Activated CD4-positive, CD25-positive, alpha-beta regulatory T cell (primary cell): ENCODE measurements at places on chromosomes 6 and 20.

DNA sequence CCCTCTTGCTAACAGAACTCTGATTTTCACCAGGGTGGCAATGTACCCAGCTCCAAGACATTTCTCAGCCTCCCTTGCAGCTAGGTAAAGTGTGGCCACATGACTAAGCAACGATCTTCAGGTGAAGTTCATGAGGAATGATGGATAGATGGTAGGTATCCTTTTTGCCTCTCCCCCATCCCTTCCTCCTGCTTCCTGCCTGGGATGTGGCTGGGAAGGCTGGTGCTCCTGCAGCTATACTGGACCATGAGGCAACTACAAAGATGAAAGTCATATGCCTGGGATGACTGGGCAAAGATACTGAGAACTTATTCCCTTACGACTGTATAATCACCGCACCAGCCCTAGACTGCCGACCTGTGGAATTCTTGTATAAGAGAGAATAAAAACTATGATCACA is 13.4 kb downstream of the ZNF335 start:
- no peak for DNase-seq

DNA sequence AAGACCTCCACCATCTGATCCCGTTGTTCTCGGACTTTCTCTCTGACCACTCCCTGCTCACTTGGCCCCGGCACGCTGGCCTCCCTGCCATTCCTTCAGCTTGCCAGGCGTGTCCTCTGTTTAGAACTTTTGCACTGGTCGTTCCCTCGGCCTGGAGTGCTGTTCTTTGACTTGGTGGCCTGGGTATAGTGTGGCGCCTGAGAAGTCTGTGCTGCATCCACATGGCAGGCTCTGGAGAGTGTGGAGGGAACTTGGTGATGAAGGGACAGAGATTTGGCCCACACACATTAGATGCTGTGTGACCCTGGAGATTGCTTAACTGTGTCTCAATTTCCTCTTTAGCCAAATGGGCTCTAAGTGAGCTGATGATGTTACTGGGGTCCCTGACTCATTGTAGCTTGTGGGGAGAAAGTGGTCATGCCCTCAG is 13.0 kb upstream of the TGM2 start:
- DNase-seq: no peak

GRCh38 chr20:45407067-45407745 is 883 bp upstream of the DBNDD2 start:
- no peak for DNase-seq

GRCh38 chr6:128518434-128519131 is 1.8 kb downstream of the PTPRK start:
- DNase-seq: no peak

GRCh38 chr20:18743665-18744440 is 69.7 kb upstream of the SCP2D1 start:
- DNase-seq: no peak

GRCh38 chr6:92433911-92434310 is 985.4 kb downstream of the EPHA7 start:
- no peak for DNase-seq

DNA sequence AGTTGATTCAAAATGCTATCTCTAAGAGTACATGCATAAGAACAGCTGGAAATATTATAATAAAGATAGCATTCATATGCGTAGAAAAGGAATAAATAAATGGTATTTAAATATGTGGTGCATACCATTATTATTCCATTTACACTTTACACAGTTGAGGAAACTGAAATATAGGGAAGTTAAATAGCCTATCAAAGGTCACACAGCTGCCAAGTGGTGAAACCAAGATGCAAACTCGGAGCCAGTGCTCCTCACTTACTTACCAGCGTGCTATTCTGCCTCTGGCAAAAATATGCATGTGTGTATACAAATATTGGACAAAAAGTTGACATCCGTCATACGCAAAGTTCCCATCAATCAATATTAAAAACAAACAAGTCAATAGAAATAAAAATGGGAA is 22.3 kb upstream of the ANKEF1 start:
- no peak for DNase-seq

- no peak for DNase-seq
Measured at GRCh38 chr6:165308926-165309731, at the start of gene C6orf118. TSS of gene C6orf118 (minus strand) at chr6:165309605. CDS start at chr6:165309586, 19 bp downstream.

DNA sequence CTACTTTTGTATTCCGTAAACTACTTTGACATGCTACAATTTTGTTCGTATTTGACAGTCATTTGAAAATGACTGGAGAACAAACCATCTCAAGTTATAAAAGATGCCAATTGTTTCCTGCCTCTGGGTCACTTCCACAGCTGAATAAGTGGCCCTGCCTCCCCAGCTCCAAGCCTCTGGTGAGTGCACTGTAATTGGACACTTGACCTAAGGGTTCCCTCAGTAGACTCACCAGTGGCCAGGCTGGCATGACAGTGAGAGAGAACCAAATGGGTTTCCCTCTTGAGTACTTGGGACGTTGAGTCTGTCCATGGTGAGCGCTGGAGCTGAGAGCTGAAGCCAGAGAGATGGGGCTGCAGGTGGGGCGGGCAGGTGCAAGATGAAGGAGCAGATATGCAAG is 57.1 kb downstream of the SLC35D3 start:
- no peak for DNase-seq

- no peak for DNase-seq
Measured at GRCh38 chr20:57698867-57699275, 10.9 kb downstream of the PMEPA1 start.

GRCh38 chr6:73030257-73030656 is 195.0 kb downstream of the KHDC1L start:
- no peak for DNase-seq

GRCh38 chr6:62775427-62776022 is 435.7 kb upstream of the FKBP1C start:
- DNase-seq: no peak

GRCh38 chr6:148677594-148678476 is 69.0 kb upstream of the UST start:
- no peak for DNase-seq

DNA sequence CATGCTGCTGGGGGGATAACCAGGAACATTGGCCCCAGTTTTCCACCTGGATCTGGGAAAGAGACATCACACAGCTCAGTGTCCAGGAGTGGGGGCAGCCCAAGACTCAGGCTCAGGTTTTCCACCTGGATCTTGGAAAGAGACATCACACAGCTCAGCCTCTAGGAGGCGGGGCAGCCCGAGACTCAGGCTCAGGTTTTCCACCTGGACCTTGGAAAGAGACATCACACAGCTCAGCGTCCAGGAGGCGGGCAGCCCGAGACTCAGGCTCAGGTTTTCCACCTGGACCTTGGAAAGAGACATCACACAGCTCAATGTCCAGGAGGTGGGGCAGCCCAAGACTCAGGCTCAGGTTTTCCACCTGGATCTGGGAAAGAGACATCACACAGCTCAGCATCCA is 361.6 kb downstream of the THBS2 start:
- no peak for DNase-seq

DNA sequence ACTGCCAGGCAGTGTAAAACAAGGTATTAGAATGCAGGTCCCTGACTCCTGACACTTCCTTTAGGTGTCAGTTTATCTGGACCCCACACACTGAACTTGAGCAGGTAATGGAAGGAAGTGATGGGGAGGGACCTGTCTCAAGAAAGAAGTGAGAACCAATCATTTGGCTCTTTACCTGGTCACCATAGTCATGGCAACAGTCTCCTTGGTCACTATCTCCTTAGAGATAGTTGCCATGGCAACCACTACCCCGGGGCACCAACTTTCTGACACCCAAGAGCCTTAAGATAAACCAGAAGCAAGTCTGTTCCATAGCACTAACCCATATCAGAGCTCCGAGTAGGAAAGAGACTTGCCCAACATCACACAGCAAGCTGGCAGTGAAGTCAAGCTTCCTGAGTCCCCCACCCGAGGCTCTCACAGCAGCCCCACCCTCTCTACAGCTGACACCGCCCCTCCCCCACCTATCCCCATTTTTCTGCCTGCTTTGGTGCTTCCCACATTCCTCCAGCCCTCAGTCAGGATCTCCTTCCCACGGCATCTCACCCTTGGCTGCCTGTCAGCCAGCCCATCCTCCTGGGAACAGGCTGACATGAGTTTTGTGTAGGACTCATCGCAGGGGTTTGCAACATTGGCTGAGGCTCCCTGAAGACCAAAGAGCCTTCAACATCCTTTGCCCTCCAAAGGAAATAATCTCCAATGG is 16.3 kb upstream of the HM13 start:
- DNase-seq: no peak

GRCh38 chr6:12083763-12084162 is 71.7 kb downstream of the HIVEP1 start:
- no peak for DNase-seq

- DNase-seq: no peak
Measured at GRCh38 chr6:129747588-129748112, 37.7 kb upstream of the ARHGAP18 start.

DNA sequence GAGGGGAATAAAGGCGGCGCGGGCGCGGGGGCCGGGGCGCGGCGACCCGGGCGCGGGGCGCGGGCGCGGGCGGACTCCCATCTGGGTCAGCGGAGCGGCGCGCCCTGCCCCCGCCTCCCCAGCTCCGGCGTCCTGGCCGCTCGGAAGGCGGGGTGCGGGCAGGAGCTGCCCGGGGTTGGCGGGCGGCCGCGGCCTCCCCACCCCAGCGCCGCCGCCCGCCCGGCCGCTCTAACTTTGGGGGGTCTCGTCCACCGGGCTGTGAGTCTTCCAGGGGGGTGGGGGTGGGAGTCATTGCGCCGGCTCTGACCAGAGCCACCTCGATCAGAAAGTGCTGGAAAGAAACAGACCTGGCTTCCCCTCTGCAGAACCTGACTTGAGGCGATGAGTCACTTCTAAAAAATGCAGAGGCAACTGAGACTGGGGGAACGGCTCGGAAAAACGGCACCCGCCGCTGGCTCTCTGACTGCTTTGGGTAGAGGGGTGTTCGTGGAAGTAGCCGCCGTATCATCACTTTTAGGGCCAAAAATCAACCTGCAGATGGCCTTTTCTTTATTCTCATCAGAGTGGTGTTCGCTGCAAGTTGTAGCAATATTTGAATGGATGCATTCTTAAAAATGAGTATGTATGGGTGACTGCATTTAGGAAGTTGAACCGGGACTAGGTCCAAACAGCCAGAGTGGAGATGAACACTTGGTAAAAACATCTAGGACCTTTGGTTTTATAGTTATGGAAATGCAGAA is 667 bp downstream of the CAP2 start:
- no peak for DNase-seq

GRCh38 chr6:22789315-22789714 is 219.9 kb downstream of the HDGFL1 start:
- DNase-seq: no peak

GRCh38 chr6:157312757-157313156 is 10.6 kb downstream of the TMEM242 start:
- no peak for DNase-seq

- DNase-seq: no peak
Measured at GRCh38 chr6:115675443-115675842, 385.2 kb downstream of the FRK start.

- DNase-seq: no peak
Measured at GRCh38 chr6:126949786-126950185, 168.7 kb upstream of the RSPO3 start.
